B cell (primary cell): ENCODE measurements at places on chromosomes 2 and 18. TPM values are rescaled to one million over a fixed set of nuclear protein-coding genes. Genes with fewer than 3 reads are reported as not detected.

Gene RNF149
- 71.6 and 78.0 TPM in 2 replicates for total RNA-seq

DNA sequence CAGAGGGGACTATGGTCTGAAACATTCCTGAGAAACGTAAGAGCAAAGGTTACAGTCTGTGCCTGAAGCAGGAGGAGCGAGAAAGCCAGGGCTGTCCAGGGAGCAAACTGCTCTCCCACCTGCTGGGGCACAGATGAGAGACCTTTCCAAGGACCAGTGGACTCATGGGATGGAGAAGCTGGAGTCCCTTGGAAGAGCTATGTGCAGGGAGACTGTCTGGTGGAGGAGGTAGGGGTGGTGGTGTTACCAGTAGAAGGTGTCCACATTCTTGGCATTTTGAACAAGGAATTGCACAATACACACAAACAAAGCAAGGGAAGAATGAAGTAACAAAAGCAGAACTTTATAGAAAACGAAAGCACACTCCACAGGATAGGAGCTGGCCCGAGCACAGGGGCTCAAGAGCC is 97.9 kb upstream of the CYRIA start:
- DNase-seq: no peak

GRCh38 chr2:10094271-10094814 is 14.1 kb upstream of the CYS1 start:
- DNase-seq: no peak

Gene SLC16A14
- 2.4 and 2.7 TPM in 2 replicates for total RNA-seq

Gene TTC27
- total RNA-seq: 25.8 and 28.5 TPM in 2 replicates

DNA sequence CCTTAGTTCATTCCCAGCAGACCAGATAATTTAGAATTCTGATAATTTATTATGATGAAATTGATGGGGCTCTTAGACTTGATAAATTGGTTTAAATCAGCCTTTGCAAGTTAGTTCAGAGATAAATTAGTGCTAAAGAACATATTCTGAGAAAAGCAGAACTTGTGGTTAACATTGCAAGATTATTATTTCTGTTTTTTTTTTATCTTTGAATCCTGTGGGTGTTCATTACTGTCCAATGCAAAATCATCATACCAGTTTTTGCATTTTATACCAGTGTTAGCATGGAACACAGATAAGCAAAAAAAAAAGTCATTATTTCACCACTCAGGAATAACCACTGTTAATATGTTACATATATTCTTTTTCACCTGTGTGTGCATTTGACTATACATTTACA is 9.1 kb downstream of the SEPTIN2 start:
- peak; percentile 34 for DNase-seq

- peak; percentile 93 for DNase-seq
Observed at GRCh38 chr2:218257390-218257981, 3.3 kb upstream of the GPBAR1 start.

GRCh38 chr2:86042256-86043168 is 63.2 kb downstream of the POLR1A start:
- DNase-seq: no peak

GRCh38 chr2:219106251-219106650 is 45.5 kb upstream of the IHH start:
- no peak for DNase-seq
